Cortex of kidney (tissue), 1 donor: ENCODE measurements at places on chromosomes 1 and 21.

- no peak for DNase-seq
These were observed 30.5 kb downstream of the CASZ1 start for GRCh38 chr1:10765734-10766478.

- DNase-seq: no peak
These were observed 30.0 kb upstream of the FGGY start for GRCh38 chr1:59266927-59267293.

DNA sequence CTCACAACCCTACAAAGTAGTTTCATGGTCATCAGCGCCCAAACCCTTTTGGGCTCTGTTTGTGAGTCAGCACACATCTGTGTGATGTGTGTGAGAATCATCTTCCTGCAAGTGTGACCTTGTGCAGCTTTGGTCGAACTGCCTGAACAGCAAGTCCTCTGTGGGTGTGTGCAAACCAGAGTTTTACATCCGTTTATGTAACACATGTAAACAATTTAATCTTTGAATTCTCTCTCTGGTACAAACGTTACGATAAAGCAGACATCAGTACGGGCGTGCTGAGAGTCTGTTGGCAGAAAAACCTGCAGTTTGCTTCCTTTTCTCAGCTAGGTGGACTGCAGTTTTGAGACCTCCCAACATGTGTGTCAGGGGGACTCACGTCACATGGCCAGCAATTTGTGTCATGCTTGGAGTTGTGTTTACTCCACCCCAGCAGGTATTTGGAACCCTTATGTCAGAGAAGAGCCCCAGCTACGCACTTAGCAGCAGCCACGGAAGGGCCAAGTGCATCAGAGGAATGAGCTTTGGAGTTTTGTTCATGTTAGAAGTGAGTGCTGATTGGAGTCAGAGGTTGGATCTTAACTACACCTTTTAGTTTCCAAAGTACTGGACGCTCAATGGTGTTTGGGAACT lies 230.8 kb downstream of the PAPPA2 start:
- DNase-seq: no peak

GRCh38 chr1:183827801-183828200 lies 22.9 kb downstream of the RGL1 start:
- DNase-seq: no peak

GRCh38 chr1:205921570-205921909 lies 21.7 kb downstream of the SLC26A9 start:
- DNase-seq: no peak

DNA sequence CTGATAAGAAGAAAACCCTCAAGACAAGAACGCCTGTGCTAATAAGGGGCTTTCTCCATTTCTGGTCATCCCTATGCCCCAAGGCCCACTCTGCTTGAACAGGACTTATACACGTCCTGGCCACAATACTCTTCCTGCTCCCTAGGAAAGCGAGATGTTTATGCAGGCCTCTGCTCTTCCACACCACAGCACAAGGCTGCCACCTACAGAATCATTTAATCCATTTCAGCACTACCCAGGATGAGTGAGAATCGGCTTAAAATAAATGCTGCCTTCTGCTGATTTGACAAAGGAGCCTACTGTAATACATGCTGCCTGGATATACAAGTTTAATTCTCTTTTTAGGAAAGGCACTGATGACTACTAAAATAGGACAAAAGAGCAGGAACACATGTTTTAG lies 29.4 kb downstream of the FRRS1 start:
- DNase-seq: no peak

GRCh38 chr21:40472013-40472412 lies 374.9 kb downstream of the DSCAM start:
- no peak for DNase-seq

- DNase-seq: no peak
These were observed 73.1 kb upstream of the USP24 start for GRCh38 chr1:55288245-55288644.

GRCh38 chr1:30720271-30721223 lies 2.8 kb downstream of the MATN1 start:
- no peak for DNase-seq

DNA sequence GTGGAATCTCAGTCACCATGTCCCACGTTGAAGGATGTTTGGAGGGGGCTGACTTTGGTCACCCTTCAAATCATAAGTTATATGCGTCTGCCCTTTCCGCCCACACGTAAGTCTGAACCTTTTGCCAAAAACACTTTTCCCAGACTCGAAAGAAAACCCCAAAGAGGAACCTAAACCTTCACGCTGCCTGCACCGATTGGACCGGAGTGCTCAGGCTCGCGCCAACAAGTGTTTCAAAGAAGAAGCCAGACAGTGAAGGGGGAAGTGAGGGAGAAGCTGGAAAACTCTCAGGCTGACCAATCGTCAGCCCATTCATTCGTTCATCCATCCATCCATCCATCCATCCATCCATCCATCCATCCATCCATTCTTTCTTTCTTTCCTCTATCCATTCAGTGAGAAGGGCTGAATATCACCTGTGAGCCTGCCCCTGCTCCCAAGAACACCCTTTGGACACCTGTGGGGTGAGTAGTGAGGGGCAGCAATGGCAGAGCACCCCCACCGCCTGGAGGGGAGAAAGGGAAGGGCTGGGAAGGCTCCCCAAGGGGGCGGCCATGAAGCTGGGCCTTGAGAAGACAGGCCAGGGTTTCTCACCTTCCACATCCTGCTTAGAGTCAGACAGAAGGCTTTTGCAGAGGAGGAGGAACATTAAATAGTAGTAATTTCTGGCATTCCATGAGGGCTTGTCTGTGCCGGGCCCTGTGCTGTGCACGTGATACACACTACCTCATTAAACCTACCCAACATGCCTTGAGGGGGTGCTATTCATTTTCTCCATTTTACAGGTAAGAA lies 27.1 kb upstream of the RUNX3 start:
- DNase-seq: no peak

GRCh38 chr1:29575277-29575676 lies 339.0 kb downstream of the PTPRU start:
- no peak for DNase-seq

DNA sequence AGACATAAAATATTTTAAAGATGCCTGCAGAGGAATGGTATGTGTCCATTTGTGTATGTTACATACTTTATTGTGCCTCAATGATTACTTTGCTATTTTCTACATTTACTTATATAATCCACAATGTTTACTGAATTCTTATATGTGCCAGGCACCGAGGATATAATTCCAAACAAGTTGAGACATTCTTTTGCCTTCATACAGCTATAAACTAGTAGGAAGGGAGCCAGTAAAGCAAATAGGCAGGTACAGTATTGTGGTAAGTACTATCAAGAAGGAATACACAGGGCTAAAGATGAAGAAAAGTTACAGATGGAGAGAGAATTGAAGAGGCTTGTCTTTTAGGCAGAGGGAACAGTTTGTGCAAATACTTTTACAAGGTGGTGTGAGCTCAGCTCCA lies 131.6 kb downstream of the DISP1 start:
- DNase-seq: no peak

DNA sequence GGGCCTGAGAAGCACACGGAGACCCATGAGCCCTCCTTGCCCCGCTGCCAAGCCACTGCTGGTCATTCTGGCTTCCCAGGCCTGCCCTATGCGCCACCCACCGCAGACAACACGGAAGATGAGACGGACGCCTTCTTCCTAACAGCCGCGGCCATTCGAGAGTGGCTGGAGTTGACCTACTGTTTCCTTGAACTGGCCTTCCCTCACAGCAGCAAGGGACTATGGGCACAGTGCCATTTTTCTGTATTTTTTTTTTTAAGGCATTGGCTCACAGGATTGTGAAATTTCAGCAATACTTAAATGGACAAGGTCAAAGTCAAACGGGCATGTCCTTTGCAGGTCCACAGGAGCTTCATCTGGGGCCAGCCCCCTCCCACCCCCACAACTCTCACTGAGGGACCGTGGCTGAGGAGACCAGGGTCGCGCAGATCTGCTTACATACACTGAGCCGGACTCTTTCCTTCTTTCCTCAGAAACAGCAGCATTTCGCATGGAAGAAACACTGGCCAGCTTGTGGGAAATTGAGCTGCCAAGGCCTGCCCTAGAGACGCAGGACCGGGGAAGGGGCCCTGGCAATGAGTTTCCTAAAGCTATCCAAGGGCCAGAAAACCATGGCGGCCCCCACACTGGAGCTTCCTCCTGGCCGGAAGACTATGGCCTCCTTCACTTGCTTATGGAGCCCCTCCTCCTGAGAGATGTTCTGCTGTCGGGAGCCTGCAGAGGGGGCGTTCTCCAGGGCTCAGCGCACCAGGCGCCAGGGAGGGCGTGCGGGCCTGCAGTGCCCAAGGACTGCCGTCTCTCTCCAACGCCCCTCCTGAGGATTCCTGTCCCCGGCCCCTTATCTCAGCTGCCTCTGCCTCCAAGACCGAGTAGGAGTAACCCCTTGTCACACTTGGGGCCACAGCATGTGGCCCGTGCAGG lies 98.9 kb downstream of the PGBD5 start:
- DNase-seq: no peak

- no peak for DNase-seq
These were observed 82.3 kb downstream of the ADSS2 start for GRCh38 chr1:244369256-244370057.

DNA sequence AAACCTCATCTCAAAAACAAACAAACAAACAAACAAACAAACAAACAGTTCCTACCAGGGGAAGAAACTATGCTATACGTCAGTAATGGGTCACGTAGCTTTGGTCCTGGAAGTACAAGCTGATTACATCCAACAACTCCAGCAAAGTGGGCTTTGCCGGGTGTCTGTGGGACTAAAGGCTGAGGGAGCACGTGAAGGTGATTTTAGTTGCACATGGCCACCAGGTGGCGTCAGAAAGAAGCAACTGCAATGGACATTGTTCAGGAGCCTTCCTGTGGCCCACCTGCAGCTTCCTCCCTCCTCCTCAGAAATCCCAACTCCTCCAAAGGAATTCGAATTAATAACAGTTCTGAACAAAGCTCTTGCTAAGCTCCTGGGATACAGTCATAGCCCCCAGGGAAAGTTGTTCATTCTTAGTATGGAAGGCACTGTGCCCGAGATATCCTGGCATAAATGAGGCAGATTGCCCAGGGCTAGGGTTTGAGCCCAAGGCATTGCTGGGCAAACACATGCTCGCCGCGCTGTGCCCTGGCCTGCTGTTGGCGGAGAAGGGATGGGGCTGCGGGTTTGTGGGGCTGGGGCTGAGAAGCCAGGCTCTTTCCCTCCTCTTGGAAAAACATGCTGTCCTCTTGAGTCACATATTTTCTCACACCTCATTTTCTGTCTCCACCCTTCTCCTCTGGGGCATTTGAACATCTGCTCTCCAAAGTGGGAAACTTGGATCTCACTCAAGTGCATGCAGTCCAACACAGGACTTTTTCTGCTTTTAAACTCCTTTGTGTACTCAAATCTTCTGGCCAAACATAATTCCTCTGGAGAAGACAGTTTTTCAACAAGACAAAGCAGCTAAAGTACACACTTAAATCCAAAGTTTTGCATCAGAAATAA lies 28.6 kb downstream of the AKNAD1 start:
- DNase-seq: no peak

DNA sequence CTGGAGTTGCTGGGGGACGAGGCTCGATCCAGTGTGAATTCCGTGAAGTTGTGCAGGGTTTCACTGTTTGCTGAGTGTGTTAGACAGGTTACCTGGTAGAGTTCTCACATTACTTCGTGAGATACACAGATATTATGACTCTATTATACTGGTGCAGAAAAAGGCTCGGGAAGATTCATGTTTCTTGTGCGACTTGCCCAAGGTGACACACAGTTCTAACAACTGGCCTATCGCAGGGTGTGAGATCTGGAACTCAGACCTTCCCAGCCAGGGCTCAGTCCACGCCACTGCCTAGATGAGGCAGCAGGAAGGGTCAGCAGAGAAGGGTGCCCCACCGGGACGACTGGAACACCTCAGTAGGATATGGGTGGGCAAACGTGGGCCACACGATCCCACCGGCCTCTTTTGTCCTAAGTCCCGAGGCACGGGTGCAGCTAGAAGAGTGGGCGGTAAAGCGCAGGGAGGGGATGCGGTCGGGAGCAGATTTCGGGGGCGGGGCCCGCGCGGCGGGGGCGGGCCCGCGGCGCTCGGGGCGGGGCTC lies 296 bp upstream of the RNPEP start:
- no peak for DNase-seq

GRCh38 chr1:210920258-210920657 lies 213.7 kb downstream of the KCNH1 start:
- DNase-seq: no peak

DNA sequence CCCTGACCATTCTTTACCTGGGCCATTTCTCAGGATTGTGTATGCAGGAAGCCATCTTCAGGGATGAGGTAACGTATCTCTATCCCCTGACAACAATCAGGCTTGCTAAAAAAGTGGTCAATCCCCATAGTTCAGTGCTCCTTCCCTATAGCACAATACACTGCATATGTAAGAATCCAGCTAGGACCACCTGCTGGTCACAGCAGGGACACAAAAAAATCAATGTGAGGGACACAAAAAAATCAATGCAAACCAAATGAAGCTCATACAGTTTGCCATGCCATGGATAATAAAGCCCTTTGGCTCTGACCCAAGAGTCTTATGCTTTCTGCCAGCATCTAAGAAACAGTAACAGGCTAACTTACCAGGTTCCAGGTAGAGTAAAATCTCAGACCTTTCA lies 16.3 kb downstream of the ACBD6 start:
- DNase-seq: no peak

DNA sequence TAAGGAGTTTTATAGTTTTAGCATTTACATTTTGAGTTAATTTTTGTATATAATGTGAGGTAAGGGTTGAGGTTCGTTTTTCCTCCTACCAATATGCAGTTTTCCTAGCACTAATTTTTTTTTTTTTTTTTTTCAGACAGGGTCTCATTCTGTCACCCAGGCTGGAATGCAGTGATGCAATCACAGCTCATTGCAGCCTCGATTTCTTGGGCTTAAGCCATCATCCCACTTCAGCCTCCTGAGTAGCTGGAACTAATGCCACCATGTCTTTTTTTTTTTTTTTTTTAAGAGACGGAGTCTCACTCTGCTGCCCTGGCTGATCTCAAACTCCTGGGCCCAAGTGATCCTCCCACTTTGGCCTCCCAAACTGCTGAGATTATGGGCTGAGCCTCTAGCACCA lies 2.5 kb upstream of the UBASH3A start:
- DNase-seq: no peak

DNA sequence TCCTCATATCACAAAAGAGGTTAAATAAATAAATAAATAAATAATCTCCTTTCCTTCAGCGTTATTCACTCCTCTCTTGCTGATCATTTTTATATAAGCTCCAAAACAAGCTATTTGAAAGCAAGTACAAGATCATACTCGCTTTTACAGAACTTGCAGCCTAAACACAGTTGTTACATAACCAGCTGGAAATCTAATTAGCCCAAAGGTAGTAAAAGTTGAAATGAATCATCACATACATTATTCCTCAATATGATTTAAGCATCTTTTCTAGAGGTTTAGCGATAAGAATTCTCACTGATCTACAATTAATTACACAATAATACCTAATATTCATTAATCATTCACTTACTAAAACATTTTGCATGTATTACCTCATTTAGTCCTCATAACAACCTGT lies 160.2 kb downstream of the COP1 start:
- no peak for DNase-seq

- no peak for DNase-seq
These were observed 6.2 kb upstream of the YRDC start for GRCh38 chr1:37814252-37814651.

GRCh38 chr1:17437580-17438317 lies 1.7 kb downstream of the RCC2 start:
- DNase-seq: no peak
